T-cell (primary cell): ENCODE measurements at places on chromosomes 4 and X. TPM values are rescaled to one million over a fixed set of nuclear protein-coding genes. Genes with fewer than 3 reads are reported as not detected.
A peak's percentile ranks its signal among the peaks of the same experiment; 100 is the strongest.

SH3TC1 gene
- 45.2 TPM for total RNA-seq

CFAP99 gene
- total RNA-seq: 0.20 TPM

SYTL5 gene
- 0.06 TPM for total RNA-seq

EXOC1L gene
- not detected for total RNA-seq

RPA4 gene
- 0.18 TPM for total RNA-seq

WNK3 gene
- 0.40 TPM for total RNA-seq

NPNT gene
- 0.33 TPM for total RNA-seq

- peak overlapping the region; percentile 40 for H3K27ac ChIP-seq
- no peak for DNase-seq
- H3K36me3 ChIP-seq: no peaks in the 10 kb centered on the region
- peaks cover 37% of the 10 kb centered on the region for H3K4me1 ChIP-seq
Observed at GRCh38 chr4:15653420-15653819, 1.7 kb downstream of the FBXL5 start.

DNA sequence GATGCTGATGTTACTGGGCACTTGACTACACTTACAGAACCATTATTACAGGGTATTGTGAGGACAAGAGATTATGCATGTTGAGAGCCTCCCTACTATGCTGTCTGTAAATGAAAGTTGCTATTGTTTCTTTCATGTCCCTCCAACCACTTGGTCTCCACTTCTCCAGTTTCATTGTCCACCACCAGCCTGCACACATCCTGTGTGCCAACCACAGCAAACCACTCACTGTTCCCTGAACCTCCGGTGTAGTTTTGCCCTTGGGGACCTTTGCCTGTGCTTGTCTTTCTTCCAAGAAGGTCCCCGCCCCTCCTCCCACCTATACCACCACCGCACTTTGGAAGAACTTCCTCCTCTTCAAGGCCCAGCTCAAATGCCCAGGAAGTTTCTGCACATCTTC, 43.1 kb upstream of the AFF2 start:
- no peaks in the 10 kb centered on the region for H3K4me1 ChIP-seq
- H3K36me3 ChIP-seq: no peaks in the 10 kb centered on the region
- DNase-seq: no peak
- H3K27me3 ChIP-seq: no peaks in the 10 kb centered on the region
- no peak overlapping the region for H3K4me3 ChIP-seq

- no peaks in the 10 kb centered on the region for H3K4me1 ChIP-seq
- no peaks in the 10 kb centered on the region for H3K36me3 ChIP-seq
- no peak for DNase-seq
- no peak overlapping the region for H3K27ac ChIP-seq
- H3K27me3 ChIP-seq: peaks cover 7% of the 10 kb centered on the region
Observed at GRCh38 chr4:104975617-104976016, 171.1 kb upstream of the TET2 start.

DNA sequence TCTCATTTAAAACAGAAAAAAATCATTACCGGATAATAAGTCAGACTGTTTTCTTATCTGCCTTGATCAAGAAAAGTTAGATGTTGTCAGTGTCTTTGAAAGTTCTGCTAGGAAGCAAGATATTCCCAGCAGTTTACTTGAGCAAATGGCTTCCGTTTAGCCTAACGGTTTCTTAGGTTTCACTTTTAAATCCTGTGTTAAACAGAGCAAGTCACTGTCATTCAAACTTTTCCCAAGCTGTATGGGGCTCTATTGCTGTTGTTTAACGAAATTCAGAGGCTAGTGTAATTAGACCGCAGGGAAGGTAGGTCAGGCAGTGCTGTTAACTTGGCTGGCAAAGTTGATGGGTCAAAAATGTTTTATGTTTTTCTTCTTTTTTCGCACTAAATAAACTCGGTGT, 80.3 kb upstream of the NEIL3 start:
- H3K36me3 ChIP-seq: no peaks in the 10 kb centered on the region
- H3K27me3 ChIP-seq: no peaks in the 10 kb centered on the region

GRCh38 chr4:29009908-29010307, 1710.3 kb upstream of the PCDH7 start:
- H3K4me1 ChIP-seq: no peaks in the 10 kb centered on the region
- no peaks in the 10 kb centered on the region for H3K27me3 ChIP-seq
- DNase-seq: no peak
- no peak overlapping the region for H3K4me3 ChIP-seq

GRCh38 chr4:123974386-123975149, 578.0 kb downstream of the SPRY1 start:
- no peak overlapping the region for H3K27ac ChIP-seq
- no peaks in the 10 kb centered on the region for H3K27me3 ChIP-seq
- no peak for DNase-seq
- H3K4me3 ChIP-seq: no peak overlapping the region
- no peaks in the 10 kb centered on the region for H3K36me3 ChIP-seq
- no peaks in the 10 kb centered on the region for H3K4me1 ChIP-seq

- H3K27ac ChIP-seq: no peak overlapping the region
- no peak overlapping the region for H3K4me3 ChIP-seq
- no peak for DNase-seq
- no peaks in the 10 kb centered on the region for H3K4me1 ChIP-seq
- H3K27me3 ChIP-seq: no peaks in the 10 kb centered on the region
- no peaks in the 10 kb centered on the region for H3K36me3 ChIP-seq
Observed at GRCh38 chrX:46754586-46755061, 4.3 kb downstream of the SLC9A7 start.

DNA sequence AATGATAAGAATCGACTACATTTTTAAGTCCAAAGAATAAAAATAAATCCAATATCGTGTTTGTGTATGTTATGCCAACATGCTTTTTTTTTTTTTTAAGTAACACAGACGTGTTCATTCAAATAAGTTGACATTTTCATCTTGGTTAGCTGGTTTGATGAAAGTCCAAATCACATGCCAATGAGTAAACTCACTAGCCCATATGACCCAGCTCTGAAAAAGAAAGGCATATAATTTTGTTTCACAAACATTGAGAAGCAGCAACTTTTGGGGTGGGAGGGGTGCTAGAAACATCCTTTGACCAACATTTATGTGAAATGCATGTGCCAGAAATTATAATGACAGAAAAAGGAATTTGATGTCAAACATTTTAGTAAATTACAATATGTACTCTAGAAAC, 61.6 kb upstream of the SPP1 start:
- H3K36me3 ChIP-seq: no peaks in the 10 kb centered on the region
- no peak overlapping the region for H3K27ac ChIP-seq
- H3K4me3 ChIP-seq: no peak overlapping the region

DNA sequence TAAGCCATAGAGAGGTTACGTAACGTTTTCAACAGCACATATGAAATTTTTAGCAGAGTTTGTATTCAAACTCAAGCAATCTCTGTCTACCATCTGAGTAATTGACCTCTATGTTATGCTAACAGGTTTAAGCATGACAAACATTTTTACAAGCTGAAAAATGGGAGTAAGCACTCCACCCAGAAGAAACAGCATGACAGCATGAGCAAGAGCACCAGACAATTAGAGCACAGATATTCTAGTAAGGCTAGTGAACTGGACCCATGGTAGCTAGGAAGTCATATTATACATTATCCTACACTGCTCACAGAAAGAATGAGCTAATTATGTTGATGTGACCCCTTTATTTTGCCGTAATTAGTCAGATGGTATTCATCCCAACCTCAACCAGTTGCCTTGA, 200.5 kb downstream of the PABPC4L start:
- no peaks in the 10 kb centered on the region for H3K36me3 ChIP-seq
- no peak for DNase-seq
- H3K27ac ChIP-seq: no peak overlapping the region
- H3K4me3 ChIP-seq: no peak overlapping the region
- H3K4me1 ChIP-seq: no peaks in the 10 kb centered on the region
- no peaks in the 10 kb centered on the region for H3K27me3 ChIP-seq

GRCh38 chrX:134794692-134795091, 136.4 kb upstream of the PLAC1 start:
- no peaks in the 10 kb centered on the region for H3K27me3 ChIP-seq
- no peak for DNase-seq
- H3K4me3 ChIP-seq: no peak overlapping the region
- no peak overlapping the region for H3K27ac ChIP-seq

- no peak overlapping the region for H3K27ac ChIP-seq
- H3K27me3 ChIP-seq: peaks cover 8% of the 10 kb centered on the region
- no peak overlapping the region for H3K4me3 ChIP-seq
- DNase-seq: no peak
- H3K4me1 ChIP-seq: no peaks in the 10 kb centered on the region
- no peaks in the 10 kb centered on the region for H3K36me3 ChIP-seq
Observed at GRCh38 chrX:79477691-79478090, 110.6 kb upstream of the ITM2A start.

DNA sequence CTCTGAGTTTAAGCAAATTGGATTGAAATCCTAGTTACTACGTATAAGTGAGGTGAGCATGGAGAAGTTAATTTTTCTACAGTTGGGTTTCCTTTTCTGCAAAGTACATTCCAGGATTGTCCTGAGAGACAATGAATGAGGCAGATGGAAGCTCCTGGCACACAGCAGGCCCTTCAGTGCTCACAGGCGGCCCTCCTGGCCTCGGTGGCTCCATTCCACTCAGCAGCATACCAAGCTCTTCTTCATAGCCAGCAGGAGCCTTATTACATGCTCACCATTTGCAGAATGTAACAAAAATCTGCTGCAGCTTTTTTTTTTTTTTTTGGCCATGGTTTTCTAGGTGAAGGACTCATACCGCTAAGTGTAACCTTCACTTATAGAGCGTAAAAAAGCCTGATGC, 113.2 kb upstream of the FAM9B start:
- H3K36me3 ChIP-seq: no peaks in the 10 kb centered on the region
- DNase-seq: no peak
- H3K4me3 ChIP-seq: no peak overlapping the region

DNA sequence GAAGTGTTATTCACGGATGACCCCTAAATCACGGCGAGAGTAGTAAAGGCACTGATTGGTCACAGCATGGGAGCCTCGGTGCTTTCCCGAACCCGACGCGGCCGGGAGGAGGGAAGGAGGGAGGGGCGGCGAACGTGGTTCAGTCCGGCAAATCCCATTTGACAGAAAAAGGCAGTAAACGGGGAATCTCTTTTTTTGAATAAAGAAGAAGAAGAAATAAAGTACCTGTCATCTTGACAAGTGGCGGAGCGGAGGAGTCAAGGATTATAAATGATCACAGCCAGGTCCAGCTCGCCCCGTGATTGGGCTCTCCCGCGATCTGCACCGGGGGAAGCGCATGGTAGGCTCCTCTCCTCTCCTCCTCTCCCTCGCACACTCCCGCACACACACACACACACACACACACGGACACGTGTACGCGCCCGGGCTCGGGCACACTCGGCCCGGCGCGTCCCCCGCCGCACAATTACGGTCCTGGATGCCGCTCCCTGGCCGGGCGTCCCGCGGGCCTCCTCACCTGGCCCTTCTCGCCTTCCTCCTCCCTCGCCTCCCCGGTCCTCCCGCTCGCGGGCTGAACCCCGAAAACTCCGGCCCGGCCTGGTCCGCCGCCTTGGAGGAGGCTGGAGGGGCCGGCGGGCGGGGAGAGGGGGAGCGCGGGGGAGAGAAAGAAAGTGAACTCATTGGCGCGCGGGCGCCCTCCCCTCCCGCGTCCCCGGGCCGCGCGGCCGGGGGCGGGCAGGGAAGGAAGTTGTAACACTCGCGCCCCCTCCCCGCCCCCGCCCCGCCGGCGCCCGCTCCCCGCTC, 99.2 kb upstream of the TENM3 start:
- peaks cover 26% of the 10 kb centered on the region for H3K27me3 ChIP-seq
- no peak for DNase-seq
- H3K4me3 ChIP-seq: peak overlapping the region; percentile 57
- no peak overlapping the region for H3K27ac ChIP-seq
- no peaks in the 10 kb centered on the region for H3K4me1 ChIP-seq

- H3K36me3 ChIP-seq: no peaks in the 10 kb centered on the region
- H3K4me1 ChIP-seq: no peaks in the 10 kb centered on the region
- peaks cover 5% of the 10 kb centered on the region for H3K27me3 ChIP-seq
- H3K27ac ChIP-seq: no peak overlapping the region
- H3K4me3 ChIP-seq: peak overlapping the region; percentile 58
Observed at GRCh38 chr4:80202741-80203553, 5.6 kb downstream of the PRDM8 start.
